Kidney (tissue), 22 donors: ENCODE measurements at places on chromosomes 13 and 19. TPM values are rescaled to one million over a fixed set of nuclear protein-coding genes. Genes with fewer than 3 reads are reported as not detected.
A peak's percentile ranks its signal among the peaks of the same experiment; 100 is the strongest.

- no peak for DNase-seq
Observed at GRCh38 chr13:102680842-102681740, 13.8 kb downstream of the METTL21C start.

Gene YJEFN3
- 3.1 TPM for polyA plus RNA-seq

DNA sequence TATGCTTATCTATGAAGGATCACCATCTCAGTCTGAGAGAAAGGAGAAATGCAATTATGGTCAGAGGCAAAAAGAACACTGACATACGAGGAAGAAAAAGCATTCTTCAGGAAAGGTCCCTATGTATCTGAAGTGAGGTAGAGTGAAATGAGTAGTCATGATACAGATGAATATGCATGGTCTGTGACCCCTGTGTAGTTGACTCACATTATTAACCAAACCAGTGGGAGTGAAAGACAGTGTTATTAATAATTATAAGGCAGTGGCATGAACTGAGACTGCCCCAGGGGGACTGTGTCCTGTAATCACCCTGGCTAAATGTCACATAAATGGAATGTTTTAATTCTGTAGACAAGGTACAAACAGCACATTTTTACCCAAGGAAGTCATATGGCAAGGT is 1320.2 kb upstream of the PCDH9 start:
- DNase-seq = no peak

DNA sequence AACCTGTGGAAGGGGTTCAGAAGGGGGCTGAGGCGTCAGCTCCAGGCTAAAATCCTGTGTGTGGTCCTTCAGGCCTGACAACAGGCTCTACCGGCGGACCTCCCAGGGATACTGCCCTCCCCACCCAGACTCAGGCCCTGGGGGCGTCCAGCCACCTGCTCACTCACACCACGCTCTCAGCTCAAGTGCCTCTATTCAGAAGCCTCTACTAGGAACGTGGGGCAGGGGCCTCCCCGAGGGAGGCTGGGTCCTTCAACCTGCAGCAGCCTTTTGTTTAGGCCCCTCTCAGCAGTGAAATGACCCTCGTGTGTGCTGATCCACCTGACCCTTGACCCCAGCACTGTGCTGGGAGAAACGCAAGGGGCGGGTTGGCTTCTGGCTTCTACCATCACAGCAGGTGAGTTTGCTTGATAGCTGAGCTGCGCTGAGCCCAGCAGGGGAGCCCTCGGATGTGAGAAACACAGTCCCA is 10.6 kb downstream of the PLPP2 start:
- no peak for DNase-seq

- no peak for DNase-seq
Observed at GRCh38 chr19:10550336-10550735, 6.6 kb downstream of the ATG4D start.

- no peak for DNase-seq
Observed at GRCh38 chr13:28268800-28269223, 130.5 kb downstream of the PAN3 start.

DNA sequence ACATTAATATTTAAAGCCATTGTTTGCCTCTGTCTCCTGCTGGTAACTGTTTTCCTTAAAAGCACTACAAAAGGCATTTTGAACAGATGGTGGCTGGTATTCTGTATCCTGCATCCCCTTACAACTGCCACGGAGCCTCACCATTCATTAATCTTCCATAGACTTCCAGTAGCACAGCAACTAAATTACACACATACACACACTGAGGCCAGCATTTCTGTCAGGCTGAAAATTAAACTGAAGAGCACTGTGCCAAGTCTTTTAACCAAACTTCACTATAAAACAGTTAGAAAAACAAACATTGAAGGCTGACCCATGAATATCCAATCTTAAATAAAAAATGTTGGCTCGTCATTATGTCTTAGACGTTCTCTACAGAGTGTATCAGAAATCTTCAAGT is 697.8 kb downstream of the DACH1 start:
- DNase-seq = peak; percentile 34

Gene KLK7
- polyA plus RNA-seq = 22.5 TPM

Gene DMRTC2
- polyA plus RNA-seq = not detected

DNA sequence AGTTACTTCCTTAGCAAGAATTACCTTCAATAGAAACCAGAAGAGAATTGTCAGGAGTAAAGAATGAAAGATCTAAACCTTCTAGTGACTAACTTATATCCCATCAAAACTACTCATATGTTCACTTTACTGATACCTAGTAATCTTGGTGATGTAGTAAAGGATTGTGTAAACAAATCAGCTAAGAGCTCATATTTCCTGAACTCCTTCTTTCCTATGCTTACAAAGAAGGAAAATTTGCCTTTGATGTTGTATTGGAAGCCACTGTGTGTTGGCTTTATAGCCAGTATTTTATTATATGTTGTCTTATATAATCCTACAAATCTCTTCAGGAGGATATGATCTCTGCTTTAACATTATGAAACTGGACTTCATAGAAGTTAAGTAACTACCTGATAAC is 671.0 kb downstream of the PCDH9 start:
- no peak for DNase-seq

GRCh38 chr13:33606692-33607091 is 211.3 kb upstream of the RFC3 start:
- peak; percentile 22 for DNase-seq

Gene LMTK3
- 4.2 TPM for polyA plus RNA-seq

Gene ZNF221
- polyA plus RNA-seq = 0.54 TPM

DNA sequence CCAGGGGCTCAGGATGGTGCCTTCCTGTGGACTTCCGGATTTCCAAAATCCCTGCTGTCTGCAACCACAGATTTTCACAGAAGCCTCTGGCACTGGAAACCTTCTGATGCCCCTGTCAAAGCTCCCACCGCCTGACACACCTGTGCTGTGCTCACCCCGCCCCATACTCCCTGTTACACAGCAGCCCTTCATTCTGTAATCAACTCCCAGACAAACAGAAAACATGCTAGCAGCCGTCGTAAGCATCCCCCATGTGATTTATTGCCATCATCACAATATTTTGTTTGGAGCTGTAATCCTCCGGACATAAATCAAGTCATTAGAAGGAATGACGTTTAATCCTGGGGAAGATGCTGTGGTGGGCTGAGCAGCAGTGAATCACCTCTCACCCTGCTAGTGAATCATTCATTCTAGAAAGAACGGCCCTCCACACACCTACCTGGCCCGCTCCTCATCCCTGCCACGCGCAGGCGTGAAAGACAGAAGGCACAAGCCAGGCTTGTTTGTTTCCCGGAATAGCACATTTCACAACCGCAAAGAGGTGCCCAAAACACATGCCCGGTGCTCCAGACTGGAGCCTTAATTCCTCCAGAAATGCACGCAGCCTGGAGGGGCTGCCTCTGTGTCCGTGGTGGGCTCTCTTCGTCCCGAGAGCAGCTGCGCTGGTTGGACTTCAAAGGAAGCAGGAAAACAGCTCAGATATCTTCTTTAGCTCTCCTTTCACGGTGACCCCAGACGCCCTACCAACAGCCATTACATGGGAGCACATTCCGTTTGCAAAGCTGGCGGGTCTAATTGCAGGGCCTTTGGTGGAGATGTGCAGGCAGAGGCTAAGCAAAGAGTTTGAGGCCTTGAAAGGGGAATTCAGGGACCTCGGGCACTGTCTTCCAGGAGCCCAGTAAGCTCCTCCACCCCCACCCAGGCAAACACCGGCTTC is 41.3 kb upstream of the KCTD15 start:
- peak; percentile 80 for DNase-seq

DNA sequence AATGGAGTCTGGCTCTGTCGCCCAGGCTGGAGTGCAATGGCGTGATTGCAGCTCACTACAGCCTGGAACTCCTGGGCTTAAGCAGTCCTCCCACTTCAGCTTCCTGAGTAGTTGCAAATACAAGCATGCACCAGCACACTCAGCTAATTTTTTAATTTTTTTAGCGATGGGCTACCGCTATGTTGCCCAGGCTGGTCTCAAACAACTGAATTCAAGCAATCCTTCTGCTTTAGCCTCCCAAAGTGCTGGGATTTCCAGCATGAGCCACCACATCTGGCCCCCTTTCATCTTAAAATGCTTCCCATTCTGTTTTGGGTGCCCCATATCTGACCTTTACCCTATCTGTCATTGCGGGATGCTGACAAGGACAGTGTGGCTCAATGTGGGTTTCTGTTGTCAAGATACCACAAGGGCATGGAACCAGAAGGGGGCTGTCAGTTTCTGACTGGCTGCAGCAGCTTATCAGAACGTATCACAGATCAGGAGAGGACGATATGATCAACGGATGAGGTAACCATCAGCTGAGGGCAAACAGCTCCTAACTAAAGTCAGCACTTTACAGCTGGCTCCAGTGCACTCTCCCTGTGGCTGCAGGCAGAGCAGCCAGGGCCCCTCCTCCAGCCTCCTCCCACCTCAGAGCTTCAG is 32.4 kb downstream of the GPR42 start:
- no peak for DNase-seq
